ENCODE measurements at places on chromosomes 6 and 20. TPM values are rescaled to one million over a fixed set of nuclear protein-coding genes. Genes with fewer than 3 reads are reported as not detected.

Gene PDYN
- total RNA-seq, result not detected

Gene BMP7
- 2.8 TPM for total RNA-seq

Gene NDUFAF4
- total RNA-seq, result 37.0 TPM

Gene FGD2
- total RNA-seq, result 14.1 TPM

Gene SIRT5
- 15.9 TPM for total RNA-seq

Gene CNBD2
- 3.7 TPM for total RNA-seq

Gene TINAG
- 55.5 TPM for total RNA-seq

Gene VGLL2
- total RNA-seq, result not detected

Gene SLC22A23
- 61.5 TPM for total RNA-seq

Gene RUNX2
- total RNA-seq, result 4.4 TPM

Gene LRRC73
- total RNA-seq, result 0.23 TPM

Gene MUCL3
- total RNA-seq, result not detected

Gene PHACTR1
- 3.1 TPM for total RNA-seq

Gene MAS1
- total RNA-seq, result not detected

Gene FAM209A
- total RNA-seq, result 0.44 TPM

Gene RNF5
- total RNA-seq, result 79.0 TPM

Measured in mucosa of descending colon (tissue), 3 donors.